ENCODE measurements at places on chromosomes 16 and 17.

DNA sequence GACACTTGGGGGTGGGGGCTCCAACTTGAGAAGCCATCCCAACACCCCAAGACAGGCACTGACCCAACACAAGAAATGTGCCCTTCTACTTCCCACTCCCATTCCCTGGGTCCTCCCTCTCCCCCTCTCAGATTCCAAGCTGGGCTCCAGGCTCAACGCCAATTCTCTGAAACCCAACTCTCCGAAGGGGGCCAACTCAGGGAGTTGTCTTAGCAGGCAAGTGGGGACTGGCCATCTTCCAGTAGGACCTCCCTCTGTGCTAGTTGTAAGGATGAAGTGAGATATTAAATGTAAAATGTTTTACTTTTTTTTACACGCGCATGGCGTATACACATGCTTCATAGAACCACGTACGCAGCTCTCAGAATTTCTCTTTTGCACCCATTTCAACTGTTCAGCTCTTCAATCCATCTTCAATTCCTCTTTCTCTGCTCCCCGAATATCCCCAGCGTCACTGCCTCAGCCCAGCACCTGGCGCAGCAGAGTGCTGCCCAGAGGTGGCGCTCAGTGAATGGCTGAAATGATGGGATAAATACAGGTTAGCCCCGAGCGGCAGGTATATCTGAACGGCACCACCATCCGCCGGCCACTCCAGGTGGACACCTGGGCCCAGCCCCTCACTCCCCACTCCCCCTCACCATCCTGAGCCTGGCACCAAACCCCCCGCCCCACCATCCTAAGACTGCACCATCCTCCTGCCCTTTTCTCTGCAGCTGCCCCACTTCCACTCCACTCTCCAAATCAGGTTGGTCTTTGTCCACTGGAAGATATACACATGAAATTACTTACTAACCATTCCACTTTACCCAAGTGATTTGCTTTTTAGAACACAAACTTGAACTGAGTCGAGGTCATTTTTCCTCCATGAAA, 43.9 kb upstream of the TNRC6C start:
- no peak for DNase-seq

GRCh38 chr16:29198731-29199521, 207.6 kb downstream of the NPIPB11 start:
- DNase-seq, result no peak

GRCh38 chr16:72961863-72962262, 86.1 kb downstream of the ZFHX3 start:
- DNase-seq, result no peak

GRCh38 chr17:72691586-72691985, 400.9 kb downstream of the SLC39A11 start:
- no peak for DNase-seq
